WTC11 (cell line): ENCODE measurements at places on chromosomes 6 and 20. TPM values are rescaled to one million over a fixed set of nuclear protein-coding genes. Genes with fewer than 3 reads are reported as not detected.

DNA sequence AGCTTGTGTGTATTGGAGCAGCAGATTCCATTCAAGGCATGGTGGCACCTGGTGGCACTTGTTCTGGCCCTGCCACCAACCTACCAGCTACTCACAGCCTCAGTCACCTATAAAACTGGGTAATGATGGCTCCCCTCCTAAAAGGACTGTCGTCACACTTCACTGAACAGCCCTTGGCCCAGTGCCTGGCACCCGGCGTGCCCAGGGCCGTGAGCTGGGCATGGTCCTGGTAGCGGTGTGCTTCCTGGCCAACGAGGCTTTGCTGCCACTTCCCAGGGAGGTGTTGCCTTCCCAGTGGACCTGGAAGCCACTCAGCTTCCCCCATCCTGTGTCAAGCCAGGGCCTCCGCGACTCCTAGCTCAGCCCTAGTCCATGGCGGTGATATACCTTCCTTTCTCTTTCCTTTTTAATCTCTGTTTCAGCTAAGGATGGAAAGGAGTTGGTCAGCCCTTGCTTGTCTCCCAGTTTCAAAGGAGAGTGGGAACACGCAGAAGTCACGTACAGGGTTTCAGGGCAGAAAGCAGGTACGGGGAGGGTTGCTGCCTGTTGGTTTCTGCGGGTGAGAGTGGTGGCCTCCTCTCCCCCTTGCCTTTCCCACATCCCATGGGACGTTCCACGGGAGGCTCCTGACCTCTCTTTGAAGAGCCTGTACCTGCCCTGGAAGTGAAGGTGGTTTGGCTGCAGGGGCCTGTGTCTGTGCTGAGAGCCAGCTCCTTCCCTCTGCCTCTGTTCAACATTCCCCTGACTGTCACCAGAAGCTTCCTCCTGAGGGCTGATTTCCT, 25.5 kb downstream of the ENTPD6 start:
- DNase-seq = no peak

DNA sequence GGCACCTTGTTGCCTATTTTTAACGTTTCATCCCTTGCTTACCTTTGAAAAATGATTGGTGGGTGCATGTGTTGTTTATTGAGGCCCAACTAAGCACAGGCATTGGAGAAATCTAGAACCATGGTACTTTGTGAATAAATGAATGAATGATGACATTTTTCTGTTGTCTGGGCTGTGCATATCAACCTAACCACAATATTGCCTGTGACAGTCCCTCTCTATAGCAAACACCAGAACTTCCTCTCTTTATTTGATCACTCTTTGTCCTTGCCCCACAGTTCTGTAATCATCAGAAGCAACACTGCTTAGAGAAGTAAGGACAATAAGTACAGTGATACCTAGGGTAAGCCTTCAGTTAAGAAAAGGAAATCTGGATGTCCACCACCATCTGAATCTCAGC, 75.1 kb downstream of the TBC1D7 start:
- no peak for DNase-seq

The DEFB124 gene
- total RNA-seq = not detected in 3 replicates

DNA sequence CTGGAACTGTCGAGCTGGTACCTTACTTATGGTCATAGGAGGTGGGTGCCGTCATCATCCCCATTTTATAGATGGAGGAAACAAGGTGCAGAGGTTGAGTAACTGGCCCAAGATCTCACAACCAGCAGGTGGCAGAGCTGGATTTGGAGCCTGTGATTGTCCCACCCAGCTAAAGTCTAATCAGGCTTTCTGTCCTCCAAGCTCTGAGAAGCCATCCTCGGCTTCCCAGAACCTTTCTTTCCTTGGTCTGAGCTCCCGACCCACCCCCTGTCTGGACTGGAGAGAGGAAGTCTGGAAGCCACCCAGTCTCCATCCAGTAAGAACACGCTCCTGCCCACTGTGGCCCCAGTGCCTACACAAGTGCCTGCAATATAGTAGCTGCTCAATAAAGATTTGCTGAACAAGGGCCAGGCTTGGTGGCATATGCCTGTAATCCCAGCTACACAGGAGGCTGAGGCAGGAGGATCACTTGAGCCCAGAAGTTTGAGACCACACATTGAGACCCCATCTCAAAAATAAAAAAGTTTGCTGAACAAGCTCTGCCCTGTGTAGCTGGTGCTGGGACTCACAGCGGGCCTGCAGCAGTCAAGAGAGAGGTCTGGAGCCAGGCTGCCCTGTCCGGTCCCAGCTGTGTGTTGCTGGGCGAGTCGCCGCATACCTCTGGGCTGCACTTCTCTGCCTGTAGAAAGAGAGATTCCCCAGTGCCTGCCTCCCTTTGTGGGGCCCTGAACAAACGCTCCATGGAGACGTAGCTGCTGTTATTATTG, 32.5 kb upstream of the DLGAP4 start:
- DNase-seq = no peak

The PPP1R16B gene
- 8.1 to 12.0 TPM (median 8.2 TPM) in 3 replicates for total RNA-seq

The FAM120B gene
- total RNA-seq = 15.2 to 16.8 TPM (median 15.2 TPM) in 3 replicates

The HLA-DQB2 gene
- 0.39 to 0.76 TPM (median 0.42 TPM) in 3 replicates for total RNA-seq

The GABRR1 gene
- total RNA-seq = 0.23 to 0.30 TPM (median 0.24 TPM) in 3 replicates

The TNF gene
- total RNA-seq = 0.23 to 0.46 TPM (median 0.31 TPM) in 3 replicates

The SOX18 gene
- total RNA-seq = 0.73 to 0.81 TPM (median 0.80 TPM) in 3 replicates

The TMC2 gene
- total RNA-seq = not detected in 3 replicates

- DNase-seq = no peak
Observed at GRCh38 chr6:16352258-16352635, 113.9 kb downstream of the GMPR start.

The FOXQ1 gene
- total RNA-seq = 0.25 to 0.35 TPM (median 0.30 TPM) in 3 replicates

The TFB1M gene
- total RNA-seq = 40.7 to 43.6 TPM (median 41.8 TPM) in 3 replicates

The HLA-DQA2 gene
- total RNA-seq = not detected in 3 replicates

The CAPN11 gene
- 2.3 to 3.3 TPM (median 3.2 TPM) in 3 replicates for total RNA-seq

GRCh38 chr20:57900226-57900905, 190.6 kb upstream of the PMEPA1 start:
- DNase-seq = no peak

DNA sequence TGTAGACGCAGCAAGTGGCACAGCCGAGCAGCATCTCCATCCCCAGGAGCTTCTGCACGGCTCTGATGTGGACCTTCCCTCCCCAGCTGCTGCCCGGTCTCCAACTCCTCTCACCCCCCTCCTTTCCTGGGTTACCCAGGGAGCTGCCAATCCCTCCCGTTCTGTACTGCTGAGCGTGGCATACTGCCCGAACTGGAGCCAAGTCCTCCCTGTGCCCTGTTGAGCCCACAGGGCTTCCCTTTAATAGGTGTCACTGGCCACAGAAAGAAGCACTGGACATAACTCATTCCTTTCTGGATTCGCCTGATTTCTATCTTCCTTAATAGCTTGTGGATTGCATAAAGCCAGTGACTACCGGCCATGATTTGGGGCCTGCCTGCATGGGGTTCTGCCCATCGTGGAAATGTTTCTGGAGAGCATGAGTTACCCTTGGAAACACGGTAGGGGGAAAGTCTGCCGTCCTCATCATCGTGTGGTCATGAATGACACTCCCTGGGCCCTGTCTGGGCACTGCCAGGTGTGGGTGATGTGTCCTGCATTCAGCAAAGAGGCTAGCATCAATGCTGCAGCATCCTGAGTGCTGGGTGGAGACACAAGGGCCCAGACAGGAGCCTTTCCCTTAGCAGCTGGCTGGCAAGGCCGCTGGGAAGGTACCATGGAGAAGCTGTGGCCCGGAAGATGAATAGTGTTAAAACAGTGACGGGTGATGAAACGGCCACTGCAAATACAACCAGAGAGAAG, 189.7 kb downstream of the SYNDIG1 start:
- DNase-seq = no peak

- DNase-seq = no peak
Observed at GRCh38 chr6:144646093-144647056, 361.2 kb downstream of the UTRN start.

GRCh38 chr6:152982904-152983636, at the start of gene FBXO5:
Gene FBXO5 (minus strand): TSS chr6:152983041. CDS start chr6:152982959, 82 bp downstream.
- peak; percentile 97 for DNase-seq

- no peak for DNase-seq
Observed at GRCh38 chr6:158756126-158756525, 63.0 kb downstream of the EZR start.

DNA sequence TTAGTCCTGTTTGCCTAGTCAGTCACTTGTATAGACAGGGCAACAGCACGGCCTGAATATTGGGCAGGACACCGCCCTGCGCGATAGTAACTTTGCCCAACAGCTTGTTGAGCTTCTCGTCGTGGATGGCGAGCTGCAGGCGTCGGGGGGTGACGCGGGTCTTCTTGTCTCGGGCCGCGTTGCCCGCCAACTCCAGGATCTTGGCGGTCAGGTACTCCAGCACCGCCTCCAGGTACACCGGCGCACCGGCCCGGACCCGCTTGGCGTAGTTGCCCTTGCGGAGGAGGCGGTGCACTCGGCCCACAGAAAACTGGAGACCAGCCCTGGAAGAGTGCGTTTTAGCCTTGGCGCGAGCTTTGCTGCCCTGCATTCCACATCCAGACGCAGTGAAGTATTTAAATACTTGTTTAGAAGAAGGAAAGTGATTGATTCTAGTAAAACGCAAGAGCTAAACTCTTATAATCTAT, 92.8 kb upstream of the BTN3A2 start:
- DNase-seq = peak; percentile 79

DNA sequence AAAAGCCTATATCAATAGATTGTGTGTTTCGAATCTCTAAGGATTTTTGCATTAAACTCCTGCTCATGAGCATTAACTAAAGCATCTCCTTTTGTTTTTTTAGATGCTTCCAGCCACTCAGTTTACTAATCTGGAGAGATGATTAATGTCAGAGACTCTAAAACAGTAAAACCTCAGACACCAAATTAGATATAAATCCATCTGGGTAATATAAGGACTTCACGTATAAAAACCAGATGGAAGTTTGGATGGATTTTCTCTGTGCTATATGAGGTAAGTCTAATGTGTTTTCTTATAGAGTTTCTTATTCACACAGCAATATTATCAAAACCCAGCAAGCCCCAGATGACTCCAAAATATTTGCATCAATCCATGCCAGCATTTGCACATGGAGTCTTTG, 137.2 kb downstream of the SYNE1 start:
- DNase-seq = no peak

- DNase-seq = no peak
Observed at GRCh38 chr6:122752459-122752858, 27.1 kb upstream of the FABP7 start.

DNA sequence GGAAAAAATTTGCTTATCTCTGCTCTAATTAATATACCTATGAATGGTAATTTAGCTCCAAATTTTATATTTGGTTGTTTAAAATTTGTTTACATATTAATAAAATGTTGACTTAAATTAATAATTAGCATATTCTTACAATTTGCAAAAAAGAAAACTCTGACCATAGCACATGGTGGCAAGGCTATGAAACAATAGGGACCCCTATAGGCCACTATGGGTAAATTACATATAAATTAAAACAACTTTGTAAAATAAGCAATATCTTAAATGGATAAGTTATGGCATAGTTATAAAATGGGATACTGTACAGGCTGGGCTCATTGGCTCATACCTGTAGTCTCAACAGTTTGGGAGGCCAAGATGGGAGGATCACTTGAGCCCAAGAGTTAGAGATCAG, 76.0 kb downstream of the MKKS start:
- DNase-seq = no peak

GRCh38 chr6:149140137-149140909, 177.2 kb upstream of the TAB2 start:
- no peak for DNase-seq

- no peak for DNase-seq
Observed at GRCh38 chr6:134182528-134182927, 130.1 kb upstream of the SLC2A12 start.

- no peak for DNase-seq
Observed at GRCh38 chr20:17210983-17211382, 15.9 kb upstream of the PCSK2 start.

DNA sequence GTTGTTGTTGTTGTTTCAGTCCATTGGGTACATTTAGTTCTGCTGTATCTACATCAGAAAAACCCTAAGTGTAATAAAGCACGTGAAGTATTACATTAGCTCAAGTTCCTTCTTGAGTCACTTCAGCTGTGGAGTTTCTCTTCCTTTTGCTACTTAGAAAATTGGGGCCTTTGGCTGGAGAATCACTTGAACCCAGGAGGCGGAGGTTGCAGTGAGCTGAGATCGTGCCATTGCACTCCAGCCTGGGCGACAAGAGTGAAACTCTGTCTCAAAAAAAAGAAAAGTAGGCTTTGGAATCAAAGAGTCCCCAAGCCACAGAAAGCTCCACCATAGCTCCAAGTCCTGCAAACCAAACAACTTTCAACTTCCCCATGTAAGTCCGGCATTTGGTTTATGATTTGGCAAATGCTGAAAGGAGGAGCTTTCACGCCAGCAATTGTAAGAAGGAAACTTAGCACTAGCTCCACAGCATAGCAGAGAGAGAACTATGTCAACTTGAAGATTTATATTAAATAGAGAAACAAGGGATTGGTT, 56.5 kb upstream of the RNF144B start:
- DNase-seq = no peak

GRCh38 chr6:20455251-20455940, 53.7 kb downstream of the E2F3 start:
- no peak for DNase-seq

The EYS gene
- total RNA-seq = 0.18 TPM in 1 of 3 replicates, not detected in the others

The HCK gene
- 1.2 to 1.4 TPM (median 1.3 TPM) in 3 replicates for total RNA-seq

The MAPK13 gene
- total RNA-seq = 13.6 to 17.8 TPM (median 17.0 TPM) in 3 replicates

DNA sequence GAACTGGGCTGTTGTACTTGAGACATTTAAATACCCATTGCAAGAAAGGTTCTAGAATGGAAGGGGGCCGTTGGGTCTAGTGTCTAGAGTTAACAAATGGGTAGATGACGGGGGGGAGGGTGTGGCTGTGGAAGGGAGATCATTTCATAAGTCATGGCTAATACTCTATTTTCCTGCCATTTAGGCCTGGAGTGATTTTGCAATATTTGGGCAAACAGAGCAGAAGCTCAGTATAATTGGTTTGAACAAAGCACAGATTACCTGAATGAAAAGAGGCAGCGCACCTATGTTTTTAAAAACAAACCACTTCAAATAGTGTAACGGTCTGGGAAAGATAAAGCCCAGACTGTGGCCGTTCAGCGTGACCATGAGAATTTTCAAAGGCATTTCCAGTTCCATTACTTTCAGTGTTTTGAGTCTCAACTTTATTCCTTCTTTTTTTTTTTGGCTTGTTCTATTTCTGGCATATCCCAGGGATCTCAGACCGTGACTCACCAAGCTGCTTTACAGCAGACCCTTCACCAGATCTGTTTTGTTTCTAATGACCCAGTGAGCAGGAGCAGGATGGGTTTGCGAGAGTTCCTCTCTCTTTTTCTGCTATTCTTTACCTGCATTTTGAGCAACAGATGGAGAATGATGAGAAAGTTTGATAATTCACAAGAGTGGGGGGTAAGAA, 73.7 kb downstream of the LYRM2 start:
- DNase-seq = no peak

DNA sequence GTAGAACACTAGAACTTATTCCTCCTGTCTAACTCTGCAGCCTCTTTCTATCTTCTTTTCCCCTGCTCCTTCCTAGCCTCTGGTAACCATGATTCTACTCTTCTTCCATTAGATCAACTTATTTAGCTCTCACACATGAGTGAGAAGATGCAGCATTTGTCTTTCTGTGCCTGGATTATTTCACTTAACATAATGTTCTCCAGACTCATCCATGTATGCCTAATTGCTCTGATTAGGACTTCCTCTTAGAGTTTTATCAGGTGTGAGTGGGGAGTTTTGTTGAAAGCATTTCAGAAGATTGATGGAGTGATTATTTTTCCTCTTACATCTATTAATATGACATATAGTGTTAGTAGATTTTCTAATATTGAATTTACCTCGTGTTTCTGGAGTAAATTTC, 140.4 kb downstream of the CDKAL1 start:
- no peak for DNase-seq
